WTC11 (cell line): ENCODE measurements at places on chromosomes 13 and 19.
A peak's percentile ranks its signal among the peaks of the same experiment; 100 is the strongest.

DNA sequence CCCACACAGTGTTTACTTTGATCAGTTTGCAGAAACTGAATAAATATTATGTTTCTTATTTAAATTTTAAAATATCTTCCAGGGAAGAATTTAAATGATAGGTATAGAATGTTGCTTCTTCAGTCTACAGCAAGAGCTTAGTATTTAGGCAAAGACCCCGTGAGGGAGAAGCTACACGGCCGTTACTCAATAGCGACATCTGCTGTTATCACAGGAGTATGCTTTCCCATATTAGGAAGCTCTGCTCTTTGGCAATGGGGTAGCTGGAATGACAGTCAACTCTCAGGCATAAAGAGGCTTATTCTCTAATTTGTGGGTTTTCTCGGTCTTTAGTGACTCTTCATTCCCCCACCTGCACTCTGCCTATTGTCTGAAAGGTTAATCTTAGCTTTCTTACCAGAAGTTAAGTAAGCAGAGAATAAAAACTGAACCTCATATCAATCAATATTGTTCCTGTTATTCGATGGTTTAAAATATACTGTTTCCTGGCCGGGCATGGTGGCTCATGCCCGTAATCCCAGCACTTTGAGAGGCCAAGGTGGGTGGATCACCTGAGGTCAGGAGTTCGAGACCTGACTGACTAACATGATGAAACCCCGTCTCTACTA lies 13.2 kb upstream of the LHFPL6 start:
- DNase-seq, result peak; percentile 54

GRCh38 chr19:44582581-44583265 lies 30.6 kb upstream of the IGSF23 start:
- peak; percentile 86 for DNase-seq

- DNase-seq, result no peak
Measured at GRCh38 chr19:52336791-52337381, 843 bp downstream of the ZNF610 start.

DNA sequence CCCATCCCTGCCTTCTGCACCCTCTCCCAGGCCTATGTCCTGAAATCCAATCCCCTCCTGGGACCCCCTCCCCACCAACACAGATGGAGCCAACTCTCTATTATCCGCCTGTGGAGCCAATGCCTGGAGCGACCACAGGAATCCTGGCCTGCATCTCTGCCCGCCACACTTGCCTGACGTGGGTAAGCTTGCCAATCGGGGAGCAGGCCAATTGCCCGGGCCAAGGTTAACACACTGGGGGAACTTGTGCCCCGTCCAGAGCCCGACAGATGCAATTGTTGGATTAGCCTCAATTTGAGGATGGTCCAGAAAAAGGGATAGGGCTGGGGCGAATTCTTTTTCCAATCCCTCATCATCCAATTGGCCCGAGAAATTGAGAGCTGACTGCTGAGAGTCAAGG lies 5.9 kb downstream of the WIZ start:
- DNase-seq, result no peak

DNA sequence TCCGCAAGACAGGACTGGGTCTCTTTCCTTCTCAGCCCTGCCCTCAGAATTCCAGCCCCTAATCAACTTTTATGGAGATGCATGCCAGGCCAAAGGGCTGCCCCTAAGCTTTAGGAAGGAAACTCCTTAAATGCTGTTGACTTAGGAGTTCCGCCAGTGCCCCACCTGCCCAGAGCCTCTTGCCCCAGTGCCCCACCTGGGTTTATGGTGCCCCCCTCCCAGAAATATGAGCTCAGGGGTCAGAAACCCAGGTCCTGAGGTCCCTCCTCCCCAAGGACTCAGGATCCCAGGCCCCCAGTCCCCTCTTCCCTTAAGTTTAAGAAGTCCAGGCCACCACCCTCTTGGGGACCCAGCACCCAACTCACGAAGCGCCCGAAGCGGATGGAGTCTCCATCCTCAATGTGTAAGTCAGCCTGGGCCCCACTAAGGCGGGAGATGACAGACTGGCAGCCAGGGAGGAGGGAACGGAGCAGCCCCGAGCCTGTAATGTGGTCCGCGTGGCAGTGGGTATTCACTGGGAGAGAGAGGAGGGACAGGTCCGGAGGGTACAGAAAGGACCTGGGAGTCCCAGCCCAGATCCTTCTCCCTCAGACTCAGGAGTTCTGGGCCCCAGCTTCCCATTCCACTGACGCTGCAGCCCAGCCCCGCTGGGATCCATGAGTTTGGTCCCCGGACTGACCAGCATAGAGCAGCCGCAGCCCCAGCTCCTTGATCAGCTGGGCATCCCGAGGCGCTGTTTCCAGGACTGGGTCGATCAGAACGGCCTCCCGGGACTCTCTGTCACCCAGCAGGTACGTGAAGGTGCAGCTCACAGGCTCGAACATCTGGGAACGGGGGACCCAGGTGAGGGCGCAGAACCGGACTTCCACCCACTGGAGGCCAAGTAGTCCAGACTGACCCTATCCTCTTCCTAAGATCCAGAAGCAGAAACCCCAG lies 897 bp downstream of the ETHE1 start:
- DNase-seq, result peak; percentile 33

GRCh38 chr13:114130837-114131582 lies 1.4 kb downstream of the RASA3 start:
- DNase-seq, result no peak
